ENCODE measurements at places on chromosomes 3 and 15.

DNA sequence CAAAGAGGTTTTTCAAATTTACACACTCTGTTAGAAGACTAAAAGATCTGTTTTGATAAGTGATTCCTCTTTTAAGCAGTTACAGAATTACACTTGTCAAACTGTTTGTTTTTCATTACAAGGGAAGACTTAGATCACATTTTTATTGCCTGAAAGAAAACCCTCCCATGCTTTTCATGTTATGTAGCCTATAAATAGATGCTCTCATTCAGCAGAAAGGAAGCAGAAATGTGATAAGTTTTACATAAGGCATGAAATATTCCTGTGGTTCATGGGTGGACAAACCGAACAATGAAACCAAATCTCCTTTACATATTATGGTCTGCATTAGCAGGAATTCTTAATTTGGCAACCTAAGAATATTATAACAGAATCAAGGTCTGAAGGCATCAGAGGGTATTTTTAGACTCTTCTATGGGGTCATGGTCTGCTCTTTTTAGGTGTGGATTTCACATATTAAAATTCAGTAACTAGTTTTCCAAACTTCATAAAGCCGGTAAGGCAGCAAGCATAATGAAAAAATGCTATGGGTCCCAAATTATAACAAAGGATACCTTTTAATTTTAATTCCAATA is 37.3 kb upstream of the FXR1 start:
- DNase-seq, result no peak

- no peak for DNase-seq
Observed at GRCh38 chr3:172704001-172704400, 6.9 kb downstream of the NCEH1 start.

- DNase-seq, result peak; percentile 20
Observed at GRCh38 chr3:37937156-37937555, 53.4 kb upstream of the VILL start.

DNA sequence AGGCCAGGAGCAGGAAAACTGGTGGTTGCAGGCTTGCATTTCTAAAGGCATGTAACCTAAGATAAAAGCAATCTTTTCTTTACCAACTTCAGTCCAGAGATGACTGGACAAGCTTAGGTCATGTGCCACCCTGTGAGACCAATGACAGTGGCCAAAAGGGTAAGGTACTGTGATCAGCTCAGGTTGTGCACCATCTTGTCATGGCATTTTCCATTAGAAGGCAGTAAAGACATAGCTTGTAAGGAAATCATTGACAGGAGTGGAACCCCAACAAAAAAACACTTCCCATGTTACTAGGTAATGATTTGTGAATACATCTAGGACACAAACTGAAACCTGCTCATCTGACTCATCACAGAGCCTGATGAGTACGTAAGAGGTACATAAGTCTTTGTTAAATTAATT is 35.2 kb downstream of the SSR3 start:
- DNase-seq, result no peak

DNA sequence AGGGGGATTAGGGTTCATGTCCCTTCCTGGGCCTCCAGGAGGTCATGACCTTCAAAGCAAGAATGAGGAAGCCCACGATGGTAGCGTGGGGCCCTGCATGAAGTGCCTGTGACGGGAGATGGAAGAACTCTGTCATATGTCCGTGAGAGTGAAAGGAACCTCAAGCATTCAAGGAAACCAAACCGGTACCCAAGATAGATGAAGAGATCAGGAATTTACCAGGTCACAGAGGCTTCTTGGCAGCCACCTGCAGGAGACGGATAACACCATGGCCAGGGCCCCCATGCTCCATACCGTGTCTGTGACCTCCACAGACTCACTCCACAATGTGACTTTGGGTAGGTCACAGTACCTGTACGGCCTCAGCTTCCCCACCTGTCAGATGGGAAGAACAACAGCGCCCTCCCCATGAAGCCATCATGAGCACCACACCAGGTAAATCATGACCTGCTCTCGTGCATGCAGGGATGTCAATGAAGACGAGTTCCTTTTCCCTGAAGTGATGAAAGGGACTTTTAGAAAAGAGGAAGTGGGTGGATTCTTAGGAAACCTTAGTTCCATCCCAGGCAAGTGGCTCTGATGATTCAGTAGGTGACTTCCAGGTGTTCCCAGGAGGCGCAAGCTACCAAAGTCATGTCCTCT is 23.3 kb upstream of the CYP11A1 start:
- DNase-seq, result no peak

DNA sequence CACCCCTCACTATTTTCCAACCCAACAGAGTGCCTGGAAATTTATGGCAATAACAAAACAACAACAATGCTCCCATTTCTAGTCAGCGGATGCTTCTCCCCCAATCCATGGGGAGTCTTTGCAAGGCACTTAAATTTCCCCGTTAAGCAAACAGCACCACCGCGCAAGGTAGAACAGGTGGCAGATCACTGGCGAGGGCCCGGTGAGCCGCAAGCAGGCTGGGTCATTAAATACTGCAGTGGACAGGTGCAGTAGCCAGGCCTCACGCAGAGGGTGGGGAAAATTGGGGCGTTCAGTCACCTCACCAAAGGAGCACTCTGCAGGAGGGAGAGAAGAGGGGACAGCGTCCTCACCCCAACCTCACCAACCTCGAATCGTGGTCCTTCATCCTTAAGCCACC is 147.5 kb downstream of the NTRK3 start:
- DNase-seq, result no peak

Data from SW 1271 (cell line).